ENCODE measurements at places on chromosomes 3 and 15. TPM values are rescaled to one million over a fixed set of nuclear protein-coding genes. Genes with fewer than 3 reads are reported as not detected.

DNA sequence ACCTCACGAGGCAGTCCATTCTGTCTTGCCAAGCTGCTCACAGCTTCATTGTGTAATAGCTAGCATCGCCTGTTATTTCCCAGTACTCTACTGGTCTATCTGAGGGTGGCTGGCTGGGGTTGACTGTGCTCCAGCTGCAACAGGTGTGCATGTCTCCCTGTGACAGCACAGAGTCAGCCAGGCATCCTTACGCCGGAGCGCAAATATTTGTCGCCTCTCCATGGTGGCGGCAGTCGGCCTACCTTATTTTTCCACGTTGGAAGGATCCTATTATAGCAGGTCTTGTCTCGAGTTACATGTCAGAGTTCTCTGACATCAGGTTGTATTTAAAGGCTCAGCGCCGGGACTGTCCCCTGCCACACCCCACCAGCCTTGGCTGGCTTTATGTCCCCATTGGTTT lies 307.1 kb downstream of the TLE3 start:
- no peaks in the 10 kb centered on the region for H3K27me3 ChIP-seq
- H3K4me1 ChIP-seq = peaks cover 3% of the 10 kb centered on the region
- DNase-seq = no peak
- no peak overlapping the region for H3K4me3 ChIP-seq

DNA sequence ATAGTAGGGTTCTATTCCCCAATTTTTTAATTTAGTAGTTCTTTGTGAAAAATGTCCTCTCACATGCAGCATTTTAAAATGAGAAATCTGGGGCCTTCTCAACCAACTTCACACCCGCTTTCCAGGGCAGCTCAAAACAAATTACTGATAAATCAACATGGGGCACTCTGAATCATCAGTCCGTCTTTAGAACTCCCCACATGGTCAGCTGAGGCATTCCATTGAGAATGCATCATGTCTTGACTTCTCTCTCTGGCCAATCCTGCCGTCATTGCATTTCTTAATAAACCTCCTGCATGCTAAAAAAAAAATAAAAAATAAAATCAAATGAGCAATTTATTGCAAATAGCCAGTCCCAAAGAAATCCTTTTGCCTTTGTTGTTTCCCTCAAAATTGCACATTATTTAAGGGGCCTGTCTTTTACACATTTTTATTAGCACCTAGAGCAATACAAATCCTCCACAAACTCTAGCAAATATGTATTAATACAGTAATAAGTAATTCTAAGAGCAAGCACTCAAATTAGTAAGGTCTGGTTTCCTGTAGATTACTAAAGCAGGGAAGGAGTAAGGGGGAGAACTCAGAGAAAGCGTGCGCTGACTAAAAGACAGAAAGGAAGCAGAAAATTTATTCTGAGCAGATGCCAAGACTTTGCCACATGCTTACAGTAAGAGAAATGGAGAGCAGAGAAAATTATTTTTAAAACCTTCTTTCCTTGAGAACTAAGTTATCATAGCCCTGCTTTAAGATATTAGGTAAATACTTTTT lies 175.7 kb downstream of the TNIK start:
- H3K27ac ChIP-seq = peak overlapping the region; percentile 78
- no peaks in the 10 kb centered on the region for H3K36me3 ChIP-seq
- peaks cover 2% of the 10 kb centered on the region for H3K4me1 ChIP-seq
- DNase-seq = no peak

SAMD7 gene
- not detected for total RNA-seq

DNA sequence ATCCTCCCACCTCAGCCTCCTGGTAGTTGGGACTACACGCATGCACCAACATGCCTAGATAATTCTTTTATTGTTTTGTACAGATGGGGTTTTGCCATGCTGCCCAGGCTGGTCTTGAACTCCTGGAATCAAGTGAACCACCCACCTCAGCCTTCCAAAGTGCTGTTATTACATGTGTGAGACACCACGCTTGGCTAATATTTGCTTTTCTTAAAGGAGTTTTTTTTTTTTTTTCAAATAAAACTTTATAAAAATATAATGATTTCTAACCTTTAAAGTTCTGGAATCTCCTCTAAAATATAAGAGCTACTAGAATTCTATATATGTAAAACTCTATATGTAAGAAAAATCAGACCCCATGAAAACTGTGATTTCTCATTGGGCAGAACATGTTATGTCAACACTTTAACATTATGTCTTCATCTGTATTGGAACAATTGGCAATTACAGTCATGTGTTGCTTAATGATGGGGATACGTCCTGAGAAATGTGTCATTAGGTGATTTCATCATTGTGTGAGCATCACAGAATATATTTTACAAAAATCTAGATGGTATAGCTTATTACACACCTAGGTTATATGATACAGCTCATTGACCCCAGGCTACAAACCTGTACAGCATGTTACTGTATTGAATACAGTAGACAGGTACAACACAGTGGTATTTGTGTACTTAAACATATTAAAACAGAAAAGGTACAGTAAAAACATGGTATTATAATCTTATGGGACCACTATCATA lies 377.0 kb downstream of the PLCL2 start:
- no peaks in the 10 kb centered on the region for H3K4me1 ChIP-seq
- H3K4me3 ChIP-seq = no peak overlapping the region
- H3K36me3 ChIP-seq = no peaks in the 10 kb centered on the region
- no peaks in the 10 kb centered on the region for H3K27me3 ChIP-seq

DNA sequence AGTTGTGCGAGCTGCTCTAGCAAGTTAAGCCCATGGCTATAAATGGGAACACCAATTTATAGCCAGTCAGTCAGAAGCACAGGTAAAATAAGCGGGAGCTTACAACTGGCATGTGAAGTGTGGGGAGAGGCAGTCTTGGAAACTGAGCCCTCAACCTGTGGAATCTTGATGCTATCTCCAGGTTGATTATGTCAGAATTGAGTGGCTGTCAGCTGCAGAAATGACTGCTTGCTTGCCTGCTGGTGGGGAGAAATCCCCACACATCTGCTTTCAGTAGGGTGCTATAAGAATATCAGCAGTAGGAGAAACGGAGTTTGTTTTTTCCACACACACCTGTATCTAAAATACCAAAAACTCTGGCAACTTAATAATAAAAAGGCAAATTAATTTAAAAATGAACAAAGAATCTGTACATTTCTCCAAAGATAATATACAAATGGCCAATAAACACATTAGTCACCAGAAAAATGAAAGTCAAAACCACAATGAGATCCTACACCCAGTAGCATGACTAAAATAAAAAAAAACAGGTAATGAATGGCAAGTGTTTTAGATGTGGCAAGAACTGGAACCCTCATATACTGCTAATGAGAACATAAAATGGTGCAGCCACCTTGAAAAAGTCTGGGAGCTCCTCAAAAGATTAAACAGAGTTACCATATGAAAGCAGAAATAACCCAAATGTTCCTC lies 26.0 kb upstream of the MAP4 start:
- no peak overlapping the region for H3K4me3 ChIP-seq
- H3K36me3 ChIP-seq = peaks cover 3% of the 10 kb centered on the region
- DNase-seq = no peak
- H3K27ac ChIP-seq = no peak overlapping the region
- no peaks in the 10 kb centered on the region for H3K27me3 ChIP-seq
- H3K4me1 ChIP-seq = peaks cover 17% of the 10 kb centered on the region

CTXN2 gene
- total RNA-seq = not detected

- H3K36me3 ChIP-seq = no peaks in the 10 kb centered on the region
- DNase-seq = no peak
- no peaks in the 10 kb centered on the region for H3K27me3 ChIP-seq
- no peaks in the 10 kb centered on the region for H3K4me1 ChIP-seq
- H3K4me3 ChIP-seq = no peak overlapping the region
Measured at GRCh38 chr3:40770061-40770460, 245.3 kb downstream of the ZNF621 start.

- no peak for DNase-seq
- no peaks in the 10 kb centered on the region for H3K36me3 ChIP-seq
- H3K4me3 ChIP-seq = no peak overlapping the region
- H3K27ac ChIP-seq = no peak overlapping the region
- no peaks in the 10 kb centered on the region for H3K27me3 ChIP-seq
Measured at GRCh38 chr15:66999046-66999968, 66.1 kb upstream of the SMAD3 start.

GRCh38 chr3:129552287-129553050 lies 9.5 kb downstream of the H1-8 start:
- no peaks in the 10 kb centered on the region for H3K36me3 ChIP-seq
- no peaks in the 10 kb centered on the region for H3K27me3 ChIP-seq
- no peak overlapping the region for H3K27ac ChIP-seq
- H3K4me1 ChIP-seq = no peaks in the 10 kb centered on the region
- no peak for DNase-seq
- H3K4me3 ChIP-seq = no peak overlapping the region

SMARCC1 gene
- total RNA-seq = 57.8 TPM

DNA sequence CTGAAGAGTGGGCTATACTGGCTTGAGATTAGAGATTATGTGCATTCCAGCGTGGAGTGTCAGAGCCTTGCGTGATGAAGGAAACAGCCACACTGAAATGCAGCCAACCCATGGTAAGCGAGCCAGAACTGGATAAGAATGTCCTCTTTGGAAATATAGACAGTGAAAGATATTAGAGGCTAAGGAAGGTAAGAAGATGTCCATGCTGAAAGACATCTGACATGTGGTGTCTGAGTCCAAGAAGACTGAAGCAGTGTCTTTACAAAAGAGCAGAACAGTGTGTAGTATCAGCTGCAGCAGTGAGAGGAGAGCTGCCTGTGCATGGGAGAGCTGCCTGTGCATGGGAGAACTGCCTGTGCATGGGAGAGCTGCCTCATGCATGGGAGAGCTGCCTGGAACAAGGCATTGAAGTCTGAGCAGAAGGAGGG lies 672.2 kb downstream of the DIPK2A start:
- H3K27ac ChIP-seq = no peak overlapping the region
- no peaks in the 10 kb centered on the region for H3K27me3 ChIP-seq
- H3K4me1 ChIP-seq = no peaks in the 10 kb centered on the region
- H3K36me3 ChIP-seq = no peaks in the 10 kb centered on the region

- no peak overlapping the region for H3K4me3 ChIP-seq
- H3K4me1 ChIP-seq = no peaks in the 10 kb centered on the region
- DNase-seq = no peak
- H3K36me3 ChIP-seq = no peaks in the 10 kb centered on the region
- no peak overlapping the region for H3K27ac ChIP-seq
- H3K27me3 ChIP-seq = no peaks in the 10 kb centered on the region
Measured at GRCh38 chr15:84910928-84911623, 26.6 kb downstream of the SLC28A1 start.

GRCh38 chr15:41394924-41395323 lies 7.4 kb downstream of the NDUFAF1 start:
- H3K4me1 ChIP-seq = no peaks in the 10 kb centered on the region
- DNase-seq = no peak
- no peaks in the 10 kb centered on the region for H3K36me3 ChIP-seq
- no peak overlapping the region for H3K27ac ChIP-seq
- H3K4me3 ChIP-seq = no peak overlapping the region

UNC13C gene
- total RNA-seq = 0.12 TPM

MKRN3 gene
- not detected for total RNA-seq

- H3K36me3 ChIP-seq = no peaks in the 10 kb centered on the region
- H3K4me1 ChIP-seq = no peaks in the 10 kb centered on the region
- no peaks in the 10 kb centered on the region for H3K27me3 ChIP-seq
- no peak overlapping the region for H3K4me3 ChIP-seq
Measured at GRCh38 chr3:18483226-18483625, 58.1 kb upstream of the SATB1 start.

DNA sequence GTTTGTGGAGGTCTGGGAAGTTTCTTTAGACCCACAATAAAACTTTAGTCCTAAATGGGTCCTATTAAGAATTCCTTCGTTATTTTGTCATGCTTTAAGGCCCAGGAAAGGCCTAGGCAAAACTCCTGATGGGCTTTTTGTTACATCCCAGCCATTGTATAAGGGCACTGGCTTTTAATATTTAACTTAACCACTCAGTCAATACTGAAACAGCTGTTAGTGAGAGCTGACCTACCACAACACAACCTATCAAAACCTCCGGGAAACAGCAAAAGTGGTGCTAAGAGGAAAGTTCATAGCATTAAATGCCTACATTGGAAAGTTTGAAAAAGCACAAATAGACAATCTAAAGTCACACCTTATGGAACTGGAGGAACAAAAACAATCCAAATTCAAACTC lies 39.6 kb downstream of the ALCAM start:
- DNase-seq = no peak
- no peak overlapping the region for H3K4me3 ChIP-seq
- no peaks in the 10 kb centered on the region for H3K36me3 ChIP-seq
- H3K27ac ChIP-seq = no peak overlapping the region
- H3K4me1 ChIP-seq = no peaks in the 10 kb centered on the region

RGMA gene
- 6.6 TPM for total RNA-seq

DNA sequence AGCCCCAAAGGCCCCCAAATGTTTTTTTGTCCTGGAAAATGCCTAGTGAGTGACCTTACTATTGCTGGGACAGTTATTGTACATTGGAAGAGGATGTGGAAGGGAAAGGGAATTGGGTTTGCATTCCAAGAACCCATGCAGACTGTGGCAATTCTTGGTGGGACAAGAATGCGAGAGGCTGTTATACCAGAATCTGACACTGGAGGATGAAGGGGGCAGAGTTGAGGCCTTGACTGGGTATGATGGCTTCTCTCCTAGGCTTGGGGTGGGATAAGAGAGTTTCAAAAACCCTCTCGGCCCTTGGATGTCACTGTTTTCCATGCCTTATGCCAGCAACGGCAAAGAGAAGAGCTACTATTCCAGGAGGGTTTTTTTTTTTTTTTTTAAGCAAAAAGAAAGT lies 25.3 kb downstream of the IL16 start:
- no peak for DNase-seq
- no peaks in the 10 kb centered on the region for H3K36me3 ChIP-seq
- no peaks in the 10 kb centered on the region for H3K4me1 ChIP-seq
- H3K4me3 ChIP-seq = no peak overlapping the region
- peak overlapping the region; percentile 39 for H3K27ac ChIP-seq

CLDN16 gene
- 2.0 TPM for total RNA-seq

GRCh38 chr15:86205096-86205495 lies 125.4 kb downstream of the AGBL1 start:
- DNase-seq = no peak
- H3K27me3 ChIP-seq = peaks cover 4% of the 10 kb centered on the region
- H3K36me3 ChIP-seq = no peaks in the 10 kb centered on the region
- no peak overlapping the region for H3K27ac ChIP-seq
- H3K4me1 ChIP-seq = no peaks in the 10 kb centered on the region

DNA sequence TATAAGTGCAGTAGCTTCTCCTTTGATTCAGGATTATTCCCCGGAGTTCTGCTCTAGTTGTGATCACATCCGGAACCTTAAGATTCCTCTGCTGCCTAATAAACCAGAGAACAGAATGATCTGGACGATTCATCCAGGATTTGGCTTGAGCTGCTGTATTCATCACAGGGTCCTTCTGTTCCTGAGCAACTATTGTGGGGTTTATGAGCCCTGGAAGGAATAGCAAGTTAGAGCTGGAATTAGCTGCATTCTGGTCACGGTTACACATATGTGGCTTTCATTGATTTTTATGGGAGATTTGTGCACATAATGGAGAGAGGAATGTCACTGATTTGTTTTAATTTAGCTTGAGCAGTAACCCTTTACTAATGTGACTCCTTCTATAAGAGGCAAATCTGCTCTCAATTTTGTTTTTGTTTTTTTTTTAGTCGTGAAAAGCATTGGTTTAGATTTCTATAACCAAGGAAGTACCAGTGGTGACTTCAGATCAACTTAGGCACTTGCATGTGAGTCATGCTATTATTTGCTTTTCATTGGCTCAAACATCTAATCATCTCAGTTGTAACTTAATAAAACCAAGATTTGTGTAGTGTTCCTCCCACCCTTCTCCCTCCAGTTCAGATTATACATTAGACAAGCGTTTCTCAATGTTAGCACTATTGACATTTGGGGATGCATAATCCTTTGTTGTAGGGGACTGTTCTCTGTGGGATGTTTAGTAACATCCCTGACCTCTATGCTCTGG lies 148.5 kb downstream of the OTOL1 start:
- H3K36me3 ChIP-seq = no peaks in the 10 kb centered on the region
- H3K4me3 ChIP-seq = no peak overlapping the region
- no peak overlapping the region for H3K27ac ChIP-seq
- DNase-seq = no peak

Measured in lung (tissue), 17 donors.